SJSA1 (cell line): ENCODE measurements at places on chromosomes 5 and 9. TPM values are rescaled to one million over a fixed set of nuclear protein-coding genes. Genes with fewer than 3 reads are reported as not detected.
A peak's percentile ranks its signal among the peaks of the same experiment; 100 is the strongest.

DNA sequence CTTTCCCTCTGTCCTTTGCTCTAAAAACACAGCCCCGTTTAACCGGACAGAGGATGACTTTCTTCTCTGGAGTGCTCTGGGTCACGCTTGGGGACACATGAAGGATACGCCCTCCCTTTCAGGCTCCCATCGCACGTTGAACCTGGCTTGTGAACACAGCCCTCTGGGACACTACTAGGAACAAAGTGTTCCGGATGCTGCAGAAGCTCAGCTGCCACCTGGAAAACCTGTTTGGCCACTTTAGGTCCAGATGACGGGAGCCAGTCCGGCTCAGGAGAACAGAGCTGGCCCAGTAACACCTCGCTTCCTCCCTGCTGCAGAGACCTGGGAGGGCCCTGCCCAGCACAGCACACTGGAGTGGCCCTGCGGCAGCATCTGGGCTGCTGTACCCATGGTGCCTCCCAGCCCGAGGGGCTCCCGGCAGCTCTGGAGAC, 60.1 kb downstream of the GADD45G start:
- H3K27ac ChIP-seq, result no peak overlapping the region
- no peaks in the 10 kb centered on the region for H3K27me3 ChIP-seq
- no peak overlapping the region for H3K4me3 ChIP-seq
- H3K36me3 ChIP-seq, result no peaks in the 10 kb centered on the region
- no peak for DNase-seq

DNA sequence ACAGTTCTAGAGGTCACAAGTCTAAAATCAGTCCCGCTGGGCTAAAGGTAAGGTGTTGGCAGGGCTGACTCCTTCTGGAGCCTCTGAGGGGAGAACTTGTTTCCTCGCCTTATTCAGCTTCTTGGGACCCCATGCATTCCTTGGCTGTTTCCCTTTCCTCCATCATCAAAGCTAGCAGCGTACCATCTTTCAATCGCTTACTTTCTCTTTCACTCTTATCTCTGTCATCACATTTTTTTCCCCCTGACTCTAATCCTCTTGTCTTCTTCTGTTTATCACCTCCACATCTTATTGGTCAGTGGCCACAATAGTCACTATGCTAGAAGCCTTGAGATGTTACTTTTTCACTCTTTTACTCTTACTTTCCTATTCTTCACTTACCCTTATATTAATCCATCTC, 72.5 kb upstream of the SPEF2 start:
- no peak for DNase-seq
- no peaks in the 10 kb centered on the region for H3K36me3 ChIP-seq
- 0 out of 2 replicates have a peak, but pooled peaks cover 3% of the 10 kb centered on the region for H3K27me3 ChIP-seq
- no peak overlapping the region for H3K27ac ChIP-seq

- no peak for DNase-seq
- no peaks in the 10 kb centered on the region for H3K27me3 ChIP-seq
- H3K27ac ChIP-seq, result no peak overlapping the region
- peaks cover 15% of the 10 kb centered on the region for H3K4me1 ChIP-seq
- H3K4me3 ChIP-seq, result no peak overlapping the region
Measured at GRCh38 chr5:172420235-172420939, 33.9 kb downstream of the SH3PXD2B start.

DNA sequence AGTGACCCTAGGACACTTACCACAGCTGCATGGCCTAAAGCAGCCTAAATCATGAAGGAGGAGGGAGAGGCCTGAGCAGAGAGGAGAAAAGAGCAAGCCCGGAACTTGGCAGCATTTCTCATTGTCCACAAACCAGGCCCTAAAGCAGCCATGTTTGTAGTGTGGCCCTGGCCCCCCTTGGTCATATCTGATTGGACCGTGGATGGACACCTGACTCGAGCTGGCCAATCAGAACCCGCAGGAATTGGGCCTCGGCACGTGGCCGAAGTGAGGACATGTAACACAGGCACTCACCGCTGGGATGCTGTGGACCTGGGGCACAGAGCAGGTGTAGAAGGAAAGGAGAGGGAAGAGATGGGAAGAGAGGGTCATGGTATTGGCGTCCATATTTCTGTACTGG, 56.9 kb downstream of the ASS1 start:
- no peaks in the 10 kb centered on the region for H3K4me1 ChIP-seq
- H3K27me3 ChIP-seq, result no peaks in the 10 kb centered on the region
- DNase-seq, result no peak

GRCh38 chr9:137192859-137193258, 4.4 kb downstream of the SSNA1 start:
- DNase-seq, result no peak
- no peak overlapping the region for H3K27ac ChIP-seq
- peaks cover 14% of the 10 kb centered on the region for H3K4me1 ChIP-seq
- no peak overlapping the region for H3K4me3 ChIP-seq
- peaks cover 45% of the 10 kb centered on the region for H3K36me3 ChIP-seq
- no peaks in the 10 kb centered on the region for H3K27me3 ChIP-seq

DNA sequence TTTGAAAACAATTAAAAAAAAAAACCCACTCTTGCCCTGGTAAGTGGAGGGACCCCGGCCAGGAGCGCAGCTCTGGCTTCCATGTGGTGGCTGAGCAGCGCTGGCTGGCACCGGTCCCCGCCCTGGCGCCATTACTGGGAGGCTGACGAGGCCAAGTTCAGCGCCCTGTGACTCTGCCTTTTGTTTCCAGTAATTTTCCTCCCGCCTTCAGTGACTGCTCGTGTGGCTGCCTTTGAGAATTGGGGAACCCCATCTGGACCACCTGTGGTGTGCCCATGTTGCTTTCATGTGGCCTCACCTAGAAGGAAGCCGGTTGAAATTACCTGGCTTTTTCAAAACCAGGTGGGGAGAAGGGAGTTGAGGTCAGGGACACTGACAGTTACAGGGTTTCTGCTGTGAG, 136.1 kb downstream of the GAPVD1 start:
- H3K4me1 ChIP-seq, result no peaks in the 10 kb centered on the region
- H3K27ac ChIP-seq, result no peak overlapping the region
- no peaks in the 10 kb centered on the region for H3K27me3 ChIP-seq
- H3K36me3 ChIP-seq, result no peaks in the 10 kb centered on the region
- H3K4me3 ChIP-seq, result no peak overlapping the region

DNA sequence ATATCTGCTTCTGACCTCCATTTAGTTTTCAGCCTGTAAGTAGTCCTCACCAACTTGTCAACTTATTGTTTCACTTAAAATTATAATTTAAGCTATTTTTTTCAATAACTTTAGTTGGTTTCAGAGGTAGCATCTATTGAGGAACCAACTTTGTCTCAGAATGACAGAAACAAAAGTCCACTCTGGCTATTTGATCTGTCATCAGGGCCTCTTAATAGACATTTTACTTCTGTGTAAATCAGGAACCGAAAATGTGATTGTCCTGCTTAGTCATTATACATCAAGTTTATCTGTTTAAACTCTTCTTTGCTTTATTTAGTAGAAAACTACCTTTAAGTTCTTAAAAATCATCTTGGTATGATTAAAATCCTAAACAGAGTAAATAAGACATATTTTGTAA, 820.8 kb upstream of the EDIL3 start:
- no peak overlapping the region for H3K4me3 ChIP-seq
- H3K27ac ChIP-seq, result no peak overlapping the region
- no peaks in the 10 kb centered on the region for H3K27me3 ChIP-seq
- DNase-seq, result no peak
- no peaks in the 10 kb centered on the region for H3K36me3 ChIP-seq

- peaks cover 6% of the 10 kb centered on the region for H3K4me1 ChIP-seq
- H3K27ac ChIP-seq, result no peak within 1 kb of the TSS
- H3K4me3 ChIP-seq, result no peak within 1 kb of the TSS
- H3K27me3 ChIP-seq, result no peaks in the 10 kb centered on the region
- no peak for DNase-seq
- H3K36me3 ChIP-seq, result no peaks in the 10 kb centered on the region
Measured at GRCh38 chr9:122370869-122371755, at the start of gene PTGS1. Gene PTGS1, plus strand, starts transcription at chr9:122371024. Its CDS starts 61 bp downstream, at chr9:122371085.

- H3K27ac ChIP-seq, result no peak overlapping the region
- no peaks in the 10 kb centered on the region for H3K36me3 ChIP-seq
- peaks cover 2% of the 10 kb centered on the region; the same call in 1 of the 2 replicates for H3K4me1 ChIP-seq
- H3K4me3 ChIP-seq, result no peak overlapping the region
- no peak for DNase-seq
Measured at GRCh38 chr5:91118796-91119195, 264.3 kb downstream of the ARRDC3 start.

DNA sequence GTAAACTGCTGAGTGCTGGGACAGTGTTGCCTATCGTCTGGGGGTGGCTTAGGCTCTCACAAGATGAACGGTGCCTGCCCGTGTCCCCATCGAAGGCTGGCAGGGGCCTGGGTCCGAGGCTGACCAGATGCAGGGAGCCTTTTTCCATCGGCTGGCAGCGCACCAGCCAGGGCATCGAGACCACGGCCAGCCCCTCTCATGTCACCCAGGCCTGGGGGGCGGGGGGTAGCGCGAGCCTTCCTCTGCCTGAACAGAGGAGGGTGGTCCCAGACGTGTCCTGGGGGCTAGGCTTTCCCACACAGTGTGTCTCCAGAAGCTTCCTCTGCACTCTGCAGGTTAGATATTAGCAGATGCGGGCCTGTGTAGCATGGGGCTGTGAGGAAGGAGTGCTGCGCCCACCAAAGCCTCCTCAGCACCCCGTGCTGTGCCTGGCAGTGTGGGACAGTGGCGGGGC, 17.3 kb downstream of the FGD3 start:
- no peaks in the 10 kb centered on the region for H3K4me1 ChIP-seq
- no peaks in the 10 kb centered on the region for H3K36me3 ChIP-seq
- DNase-seq, result no peak
- no peaks in the 10 kb centered on the region for H3K27me3 ChIP-seq

- no peaks in the 10 kb centered on the region for H3K36me3 ChIP-seq
- H3K27me3 ChIP-seq, result no peaks in the 10 kb centered on the region
- DNase-seq, result peak; percentile 45
- H3K4me1 ChIP-seq, result peaks cover 36% of the 10 kb centered on the region
Measured at GRCh38 chr9:76215066-76215465, 179.2 kb downstream of the RFK start.

DNA sequence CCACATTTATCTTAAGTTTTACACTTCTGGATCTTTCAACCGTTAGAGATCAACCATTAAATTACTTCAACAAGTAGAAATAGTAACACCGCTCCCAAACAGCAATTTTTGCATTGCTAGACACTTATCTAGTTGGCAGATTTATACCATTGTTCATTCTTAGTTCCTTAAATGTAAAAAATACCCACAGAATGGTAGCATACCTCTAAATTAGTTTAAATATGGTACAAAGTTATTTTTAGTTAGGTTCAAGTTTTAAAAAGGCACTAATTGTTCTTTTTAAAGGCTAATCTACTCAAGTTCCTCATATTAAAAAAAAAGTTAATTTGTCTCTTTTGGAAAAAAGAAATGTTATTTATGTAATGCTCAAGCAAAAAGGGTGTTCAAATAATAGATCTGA, 8.1 kb downstream of the PFDN1 start:
- peak overlapping the region; percentile 7; the same call in 1 of the 2 replicates for H3K27ac ChIP-seq
- peaks cover 22% of the 10 kb centered on the region for H3K36me3 ChIP-seq
- H3K4me3 ChIP-seq, result no peak overlapping the region
- DNase-seq, result no peak

GRCh38 chr9:38650564-38650963, 30.2 kb upstream of the ANKRD18A start:
- H3K27ac ChIP-seq, result no peak overlapping the region
- no peaks in the 10 kb centered on the region for H3K36me3 ChIP-seq
- H3K27me3 ChIP-seq, result no peaks in the 10 kb centered on the region
- DNase-seq, result no peak
- H3K4me3 ChIP-seq, result no peak overlapping the region

GRCh38 chr5:121748686-121749085, 103.0 kb upstream of the FTMT start:
- H3K4me1 ChIP-seq, result no peaks in the 10 kb centered on the region
- DNase-seq, result no peak
- 0 out of 2 replicates have a peak, but pooled peaks cover 10% of the 10 kb centered on the region for H3K27me3 ChIP-seq
- H3K4me3 ChIP-seq, result no peak overlapping the region
- no peaks in the 10 kb centered on the region for H3K36me3 ChIP-seq

GRCh38 chr5:172403189-172403796, 51.0 kb downstream of the SH3PXD2B start:
- no peak for DNase-seq
- no peaks in the 10 kb centered on the region for H3K4me1 ChIP-seq
- no peaks in the 10 kb centered on the region for H3K27me3 ChIP-seq
- H3K36me3 ChIP-seq, result peaks cover 45% of the 10 kb centered on the region
- H3K27ac ChIP-seq, result no peak overlapping the region

Gene DIPK1B
- total RNA-seq, result not detected in 2 replicates

Gene DBH
- total RNA-seq, result not detected in 2 replicates

Gene ADAMTS13
- total RNA-seq, result 0.24 and 0.88 TPM in 2 replicates

Gene PRSS3
- not detected in 2 replicates for total RNA-seq

Gene GRM6
- total RNA-seq, result not detected in 2 replicates

Gene PCDHGA11
- total RNA-seq, result 0.22 and 0.32 TPM in 2 replicates

Gene PLK2
- 279 and 299 TPM in 2 replicates for total RNA-seq

Gene ACTBL2
- not detected in 2 replicates for total RNA-seq

Gene PTGR1
- total RNA-seq, result 86.8 and 152 TPM in 2 replicates

Gene DMRT2
- not detected in 2 replicates for total RNA-seq

Gene CCDC180
- total RNA-seq, result 0.03 and 0.13 TPM in 2 replicates

Gene DRD1
- 10.0 and 14.0 TPM in 2 replicates for total RNA-seq

Gene KCNIP1
- 2.2 and 3.1 TPM in 2 replicates for total RNA-seq

Gene JMY
- total RNA-seq, result 2.3 and 2.9 TPM in 2 replicates
